ENCODE measurements at places on chromosomes 7 and 10.

DNA sequence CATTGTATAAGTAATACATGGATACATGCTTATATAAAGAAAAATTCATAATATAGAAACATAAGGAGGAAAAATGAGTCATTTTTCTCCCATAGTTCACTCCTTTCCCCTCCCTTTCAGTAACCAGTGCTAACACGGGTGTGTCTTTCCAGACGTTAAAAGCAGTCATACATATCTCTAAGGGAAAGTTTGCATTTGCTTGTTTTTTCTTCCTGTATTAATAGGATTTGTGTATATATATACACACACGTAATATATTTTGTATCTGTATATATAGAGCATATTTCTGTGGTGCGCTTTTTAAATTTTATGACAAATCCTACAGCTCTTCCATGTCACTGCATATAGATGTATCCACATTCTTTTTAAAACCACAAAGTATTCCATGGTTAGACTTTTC is 78.8 kb downstream of the RALA start:
- DNase-seq: no peak

GRCh38 chr10:110017052-110017451 is 9.3 kb downstream of the ADD3 start:
- no peak for DNase-seq

DNA sequence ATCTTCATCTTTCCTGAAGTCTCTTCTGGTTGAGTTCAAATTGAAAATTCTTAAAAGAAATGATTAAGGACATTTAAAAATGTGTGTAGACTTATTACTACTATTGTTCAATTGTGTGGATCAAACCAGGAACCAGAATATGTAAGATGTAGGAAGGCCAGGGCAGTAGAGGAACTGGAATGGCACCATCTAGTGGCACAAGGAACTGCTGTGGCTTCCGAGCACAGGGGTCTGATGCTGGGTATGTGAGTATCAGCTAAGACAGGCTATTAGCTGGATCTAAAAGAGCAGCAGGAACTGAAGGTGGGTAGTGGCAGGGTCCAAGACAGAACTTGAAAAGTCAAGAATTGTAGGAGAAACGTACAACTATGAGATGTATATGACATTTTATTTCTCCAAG is 247.3 kb downstream of the SEMA3A start:
- DNase-seq: no peak

DNA sequence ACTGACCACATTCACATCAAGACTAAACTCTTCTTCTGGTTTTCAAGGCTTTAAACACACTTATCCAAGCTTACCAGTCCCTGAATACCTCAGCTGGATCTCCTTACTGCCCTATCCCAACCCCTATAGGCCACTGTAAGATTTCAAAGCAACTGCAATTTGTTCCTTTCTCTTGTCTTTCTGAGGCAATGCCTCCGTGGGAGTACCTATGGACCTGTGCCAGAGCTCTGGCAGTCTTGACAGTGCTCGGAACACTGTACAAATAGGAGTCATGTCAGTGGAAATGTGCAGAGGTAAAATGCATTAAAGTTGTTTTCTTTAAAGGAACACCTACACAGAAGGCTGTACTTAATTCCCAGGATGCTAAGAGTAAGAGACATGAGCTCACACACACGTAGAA is 124.7 kb downstream of the CNOT4 start:
- no peak for DNase-seq

- DNase-seq: no peak
Observed at GRCh38 chr7:42621543-42622219, 290.2 kb downstream of the C7orf25 start.

DNA sequence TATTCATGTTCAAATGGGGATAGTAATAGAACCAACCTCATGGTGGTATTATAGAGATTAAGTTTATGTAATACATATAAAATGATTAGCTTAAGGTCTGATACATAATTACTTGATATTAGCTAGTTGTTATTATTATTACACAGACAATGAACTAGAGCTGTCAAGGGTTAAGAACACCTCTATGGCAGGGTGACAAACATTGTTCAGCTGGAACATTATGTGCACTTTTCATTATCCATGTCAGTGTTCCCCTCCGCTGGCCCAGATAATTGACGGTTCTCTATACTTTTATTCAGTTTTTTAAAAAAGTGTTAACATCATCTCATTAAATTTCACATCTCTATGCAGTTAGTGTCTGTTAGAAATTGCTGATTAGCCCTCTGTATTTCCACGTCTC is 142.1 kb downstream of the CDK14 start:
- no peak for DNase-seq

DNA sequence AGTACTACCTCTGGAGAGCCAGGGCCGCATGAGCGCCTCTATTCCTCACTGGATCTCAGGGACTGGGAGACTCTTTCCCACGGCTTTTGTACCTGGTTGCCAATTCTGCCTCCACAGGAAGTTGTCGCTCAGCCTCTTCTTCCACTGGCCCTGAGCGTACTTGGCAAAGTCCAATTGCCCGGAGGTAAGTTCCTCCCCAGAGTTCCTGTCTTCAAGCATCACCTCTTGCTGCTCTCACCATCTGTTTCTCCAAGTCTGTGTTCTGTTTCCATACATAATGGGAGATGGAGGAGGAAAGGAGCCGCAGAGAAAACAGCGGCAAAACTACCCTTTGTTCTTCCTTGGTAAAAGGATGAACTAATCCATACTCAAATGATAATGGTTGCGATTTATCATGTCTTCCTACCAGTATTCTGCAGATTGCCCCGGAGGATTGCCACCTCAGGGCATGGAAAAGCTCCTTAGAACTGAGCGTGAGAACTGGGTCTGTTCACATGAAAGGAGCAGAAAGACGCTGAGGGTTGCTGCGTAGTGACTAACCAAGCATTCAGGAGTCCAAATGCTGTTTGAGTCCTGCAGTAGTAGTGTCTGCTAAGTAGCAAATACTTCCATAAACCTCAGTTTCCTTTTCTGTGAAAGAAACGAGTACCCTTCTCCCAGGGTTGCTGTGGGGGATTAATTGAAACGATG is 170.2 kb upstream of the GLI3 start:
- no peak for DNase-seq

GRCh38 chr7:101719123-101719470 is 90.0 kb upstream of the MYL10 start:
- DNase-seq: no peak

GRCh38 chr10:113665806-113666354 is 2.0 kb upstream of the NRAP start:
- no peak for DNase-seq

DNA sequence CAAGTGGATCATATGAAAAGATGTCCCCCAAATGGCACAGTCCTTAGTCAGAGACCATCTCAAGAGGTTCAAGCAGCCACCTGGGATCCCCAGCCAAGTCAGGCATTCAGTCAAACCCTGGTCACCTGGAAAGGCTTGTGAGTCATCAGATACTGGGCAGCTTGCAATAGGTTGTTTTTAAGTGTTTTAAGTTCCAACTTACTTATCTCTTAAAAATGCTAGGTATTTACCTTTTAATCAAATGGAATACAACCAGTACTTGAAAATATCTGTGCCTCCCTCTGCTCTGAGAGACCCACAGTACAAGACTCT is 262.2 kb downstream of the WDR11 start:
- no peak for DNase-seq
